Daoy (cell line): ENCODE measurements at places on chromosomes 11 and 22. TPM values are rescaled to one million over a fixed set of nuclear protein-coding genes. Genes with fewer than 3 reads are reported as not detected.

GRCh38 chr22:41976070-41976901 lies 7.0 kb downstream of the SEPTIN3 start:
- DNase-seq, result peak; percentile 25

Gene ARHGAP20
- total RNA-seq, result not detected in 2 replicates

- DNase-seq, result peak; percentile 64
These were observed 1.5 kb upstream of the NDUFS8 start for GRCh38 chr11:68028802-68029545.

Gene ZBTB16
- not detected in 2 replicates for total RNA-seq

Gene PTPRCAP
- total RNA-seq, result 1.1 and 3.0 TPM in 2 replicates

DNA sequence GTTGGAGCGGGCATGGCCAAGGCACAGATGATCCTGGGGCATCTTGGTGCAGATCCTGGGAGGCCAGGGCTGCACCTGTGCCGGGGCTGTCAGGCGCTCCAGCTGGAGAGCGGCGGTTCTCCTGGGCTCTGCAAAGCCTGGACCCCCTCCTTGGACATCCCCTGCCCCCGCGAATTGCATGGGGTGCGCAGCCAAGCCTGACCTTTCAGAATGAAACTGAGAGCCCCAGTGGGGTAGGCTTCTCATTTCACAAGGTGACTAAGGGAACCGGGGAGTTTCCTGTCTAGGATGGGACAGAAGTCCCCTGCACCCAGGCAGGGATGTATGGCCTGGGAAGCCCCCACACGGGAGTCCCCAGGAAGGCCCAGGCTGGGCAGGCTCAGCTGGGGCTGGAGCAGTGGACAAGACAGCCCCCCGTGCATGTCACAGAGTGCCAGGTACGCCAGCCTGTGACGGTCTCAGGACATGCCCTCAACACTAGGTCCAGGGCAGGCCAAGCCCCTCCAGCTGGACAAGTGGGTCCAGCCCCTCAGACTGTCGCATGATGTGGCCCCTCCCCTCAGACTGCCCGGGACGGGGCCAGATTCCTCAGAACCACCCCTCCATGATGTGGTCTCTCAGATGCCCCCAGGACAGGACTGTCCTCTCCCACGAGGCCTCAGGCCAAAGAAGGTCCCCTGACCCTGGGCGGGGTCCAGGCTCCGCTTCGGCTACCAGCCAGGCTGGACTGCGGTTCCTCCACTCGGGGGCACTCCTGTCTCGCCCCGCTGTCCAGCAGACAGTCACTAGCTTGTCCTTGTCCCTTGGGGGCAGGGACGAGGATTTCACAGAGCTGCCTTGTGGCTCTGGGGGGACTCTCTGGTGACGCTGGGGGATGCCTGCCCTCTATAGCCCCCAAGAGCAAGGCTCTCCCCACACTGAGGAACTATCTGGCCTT lies 2.3 kb downstream of the LSP1 start:
- no peak for DNase-seq

GRCh38 chr11:106785913-106786650 lies 232.2 kb downstream of the GUCY1A2 start:
- DNase-seq, result no peak

Gene CRYBB3
- total RNA-seq, result not detected in 2 replicates

DNA sequence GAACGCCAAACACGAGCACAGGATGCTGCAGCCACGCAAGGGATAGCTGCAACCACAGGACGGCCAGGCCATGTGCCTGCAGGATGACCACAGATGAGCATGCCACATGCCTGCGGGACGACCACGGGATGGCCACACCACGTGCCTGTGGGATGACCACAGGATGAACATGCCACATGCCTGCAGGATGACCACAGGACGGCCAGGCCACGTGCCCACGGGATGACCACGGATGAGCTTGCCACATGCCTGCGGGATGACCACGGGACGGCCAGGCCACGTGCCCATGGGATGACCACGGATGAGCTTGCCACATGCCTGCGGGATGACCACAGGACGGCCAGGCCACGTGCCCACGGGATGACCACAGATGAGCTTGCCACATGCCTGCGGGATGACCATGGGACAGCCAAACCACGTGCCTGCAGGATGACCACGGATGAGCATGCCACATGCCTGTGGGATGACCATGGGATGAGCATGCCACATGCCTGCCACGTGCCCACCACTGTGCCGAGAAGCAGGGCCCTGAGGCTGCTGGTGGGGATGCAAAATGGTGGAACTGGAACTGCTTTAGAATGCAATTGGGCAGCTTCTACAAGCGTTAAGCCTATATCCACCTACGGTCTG lies 12.8 kb upstream of the MOB2 start:
- no peak for DNase-seq
